Panc1 (cell line): ENCODE measurements at places on chromosomes 2 and 18.

DNA sequence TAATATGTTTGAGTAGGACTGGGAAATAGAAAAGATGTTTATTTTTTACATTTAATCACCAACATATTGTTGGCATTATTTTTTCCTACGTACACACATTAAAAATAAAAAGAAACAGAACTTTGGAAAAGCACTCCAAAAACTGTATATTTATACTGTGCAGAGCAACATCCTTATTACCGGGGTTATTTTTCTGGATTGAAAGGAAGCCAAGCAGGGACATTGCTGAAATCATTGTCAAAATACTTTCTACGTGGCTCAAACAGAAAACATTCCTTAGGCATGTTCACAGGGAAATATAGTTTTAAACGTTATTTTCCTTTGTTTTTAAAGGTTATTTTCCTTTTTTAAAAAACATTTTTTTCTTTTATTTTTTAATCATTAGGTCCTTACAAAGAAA is 315.0 kb upstream of the SMIM21 start:
- DNase-seq: no peak

GRCh38 chr2:230052299-230052698 is 16.4 kb downstream of the SLC16A14 start:
- no peak for DNase-seq

DNA sequence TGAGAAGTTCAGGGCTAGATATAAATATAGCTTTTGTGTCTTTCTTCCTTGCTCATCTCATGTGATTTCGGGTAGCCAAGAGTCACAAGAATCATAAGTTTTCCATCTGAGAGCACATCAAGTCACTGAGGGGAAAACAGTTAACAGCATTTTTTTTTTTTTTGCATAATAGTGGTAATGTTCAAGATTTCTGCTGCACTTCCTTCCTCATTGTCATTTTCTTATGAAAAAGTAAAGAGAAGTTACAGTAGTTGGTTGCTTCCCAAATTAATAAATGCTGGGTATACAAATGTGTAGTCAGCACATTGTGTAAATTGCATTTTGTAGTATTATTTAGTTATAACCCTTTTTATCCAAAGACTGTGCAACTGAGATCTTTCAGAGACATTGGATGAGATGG is 93.6 kb downstream of the ZEB2 start:
- DNase-seq: no peak

- peak; percentile 45 for DNase-seq
Observed at GRCh38 chr2:231297108-231297908, 98.2 kb upstream of the B3GNT7 start.

GRCh38 chr18:52694804-52695203 is 354.8 kb downstream of the DCC start:
- DNase-seq: no peak

DNA sequence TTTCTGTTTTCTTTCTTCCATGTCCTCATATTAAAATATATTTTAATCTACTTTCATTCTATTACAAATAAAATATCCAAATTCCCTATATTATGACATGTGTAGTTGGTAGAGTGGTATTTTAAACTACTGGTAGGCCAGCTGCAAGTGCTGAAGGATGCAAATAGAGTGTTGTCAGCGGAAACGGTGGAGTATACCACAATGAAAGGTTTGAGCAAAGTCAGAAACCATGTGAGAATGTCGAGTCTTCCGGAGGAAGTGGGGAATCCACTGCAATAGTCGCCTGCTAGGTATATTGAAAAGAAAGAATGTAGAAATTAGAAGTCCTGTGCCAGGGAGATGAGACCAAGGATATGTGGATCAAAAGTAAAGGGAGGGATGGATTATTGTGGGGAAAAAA is 373.9 kb downstream of the DSEL start:
- DNase-seq: no peak

DNA sequence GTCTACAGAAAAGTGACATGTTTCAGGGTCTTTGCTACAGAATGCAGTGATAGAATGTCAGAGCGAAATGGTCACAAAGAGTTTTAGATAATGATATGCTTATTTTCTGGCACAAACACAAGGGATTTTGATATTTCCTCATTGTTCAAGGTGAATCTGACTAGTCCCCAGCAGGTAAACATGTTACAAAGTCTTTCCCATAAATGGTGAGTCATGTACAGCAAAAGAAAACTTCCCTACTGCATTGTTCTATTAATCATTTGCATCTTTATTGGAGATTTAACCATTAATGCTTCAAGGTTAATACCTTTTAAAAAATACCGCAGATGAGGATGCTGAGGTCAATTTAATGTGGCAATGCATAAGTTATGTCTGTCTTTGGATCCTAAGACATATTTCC is 19.1 kb upstream of the TRIB2 start:
- DNase-seq: no peak

GRCh38 chr18:55090564-55091188 is 131.4 kb upstream of the CCDC68 start:
- no peak for DNase-seq

DNA sequence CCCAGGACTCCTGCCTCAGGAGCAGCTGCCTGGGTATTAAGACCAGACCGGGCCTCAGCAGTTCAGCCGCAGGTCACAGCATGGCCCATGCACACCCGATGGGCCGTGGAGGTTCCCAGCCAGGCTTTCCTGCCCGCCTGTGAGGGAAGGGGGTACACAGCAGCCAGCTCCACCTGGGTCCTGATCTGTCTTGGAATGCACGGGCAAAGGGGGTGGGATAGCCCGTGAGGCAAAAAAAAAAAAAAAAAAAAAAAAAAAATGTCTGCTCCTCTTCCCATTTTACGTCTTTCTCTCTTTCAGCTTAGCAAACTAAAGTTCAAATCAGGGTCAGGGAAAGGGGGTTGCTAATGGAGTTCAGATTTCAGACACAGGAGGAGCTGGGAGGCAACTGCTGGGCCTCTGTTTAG is 385.2 kb downstream of the TNS1 start:
- DNase-seq: no peak

GRCh38 chr2:117967977-117968718 is 45.7 kb downstream of the CCDC93 start:
- no peak for DNase-seq

DNA sequence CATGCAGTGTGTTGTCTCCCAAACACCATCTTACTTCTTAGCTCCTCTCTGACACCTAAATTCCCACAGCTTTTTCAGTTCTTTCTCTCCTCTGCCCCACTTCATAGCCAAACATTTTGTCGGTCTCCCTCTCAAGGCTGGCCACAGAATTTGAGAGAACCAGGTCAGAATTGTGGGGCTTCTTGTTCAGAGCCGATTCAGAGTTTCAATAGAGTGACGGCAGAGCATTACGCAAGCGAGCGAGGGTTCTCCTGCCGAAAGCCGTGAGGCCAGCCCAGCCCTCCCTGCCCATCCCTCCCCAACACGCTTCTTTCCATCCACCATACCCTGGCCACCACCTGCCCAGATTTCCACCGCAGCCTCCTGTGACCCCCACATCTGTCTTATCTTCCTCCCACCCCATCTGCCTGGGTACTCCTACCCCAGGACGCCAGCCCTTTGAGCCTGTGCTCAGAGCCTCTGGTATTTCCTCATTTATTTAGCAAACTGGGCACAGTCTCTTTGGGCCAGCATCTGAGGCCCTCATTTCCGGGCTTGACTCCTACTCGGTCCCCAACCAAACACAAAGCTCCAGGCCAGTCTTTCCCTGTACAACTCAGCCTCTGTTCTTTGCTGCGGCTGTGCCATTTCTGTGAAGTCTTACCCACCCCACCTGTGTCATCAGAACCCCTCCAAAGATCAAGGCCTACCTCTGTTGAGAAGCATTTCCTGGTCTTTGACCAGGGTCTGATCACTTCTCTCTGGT is 70.0 kb upstream of the MAP4K4 start:
- no peak for DNase-seq

DNA sequence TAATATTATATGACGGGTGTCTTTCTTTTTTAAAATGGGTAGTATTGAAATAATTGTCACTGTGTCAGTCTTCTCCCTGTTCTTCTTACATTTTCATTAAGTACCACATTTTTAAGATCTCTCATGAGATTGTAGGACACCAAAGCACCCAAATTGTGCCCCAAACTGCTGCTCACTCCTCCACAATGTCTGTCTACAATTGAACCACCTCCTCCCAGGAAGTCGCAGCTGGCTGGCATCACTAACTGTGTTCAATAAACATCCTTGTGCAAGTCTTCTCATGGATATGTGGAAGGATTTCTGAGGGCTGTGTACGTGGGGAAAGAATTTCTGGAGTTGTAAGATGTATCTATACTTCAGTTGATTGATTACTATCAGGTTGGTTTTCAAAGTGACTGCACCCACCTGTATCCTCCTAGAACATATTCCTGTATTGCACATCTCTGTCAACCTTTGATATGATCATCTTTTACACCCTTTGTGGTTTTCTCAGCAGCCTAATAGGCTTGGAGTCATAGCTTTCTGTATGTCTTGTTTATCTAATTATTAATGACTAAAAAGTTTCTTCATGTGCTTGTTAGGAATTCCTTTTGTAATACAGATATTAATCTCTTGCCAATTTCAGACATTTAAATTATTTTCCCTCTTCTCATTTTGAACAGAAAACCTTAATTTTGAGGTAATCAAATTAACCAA is 774.9 kb downstream of the RNF144A start:
- DNase-seq: no peak

DNA sequence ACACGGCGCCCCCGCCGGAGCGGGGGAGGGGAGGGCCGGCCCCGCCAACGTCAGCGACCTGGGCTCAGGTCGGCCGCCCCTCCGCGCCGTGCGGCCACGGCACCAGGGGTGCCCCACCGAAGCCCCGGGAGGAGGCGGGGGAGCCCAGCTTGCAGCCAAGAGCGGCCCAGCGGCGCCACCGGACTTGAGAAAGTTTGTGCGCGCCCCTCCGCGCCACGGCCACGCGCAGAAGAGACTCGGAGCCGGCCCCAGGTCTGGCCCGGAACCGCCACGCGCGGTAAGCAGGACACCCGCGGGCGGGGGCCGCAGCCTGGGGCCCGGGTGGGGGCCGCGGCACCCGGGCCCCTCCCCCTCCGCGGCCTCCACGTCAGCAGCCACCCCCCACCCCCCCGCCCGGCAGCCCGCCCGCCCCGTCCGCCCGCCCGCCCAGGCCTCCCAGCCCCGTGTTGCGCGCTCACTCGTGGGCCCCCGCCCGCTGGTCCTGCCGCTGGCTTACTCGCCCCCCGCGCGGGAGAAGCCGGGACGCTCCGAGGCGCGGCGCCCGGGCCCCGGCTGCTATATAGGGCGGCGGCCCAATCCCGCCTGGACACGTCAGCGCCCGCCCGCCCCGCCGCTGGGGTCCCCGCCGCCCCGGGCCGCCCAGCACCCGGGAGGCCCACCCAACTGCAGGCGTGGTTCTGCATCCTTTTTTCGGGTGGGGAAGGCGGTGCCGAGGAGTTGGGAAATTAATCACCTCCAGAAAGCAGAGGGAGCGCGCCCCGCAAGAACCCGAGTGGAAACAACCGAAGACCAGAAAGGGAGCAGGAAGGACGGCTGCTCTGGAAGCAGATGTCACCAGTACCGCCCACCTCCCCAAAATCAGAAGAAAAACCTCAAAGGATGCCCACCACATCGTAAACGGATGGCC is 42.9 kb downstream of the HDLBP start:
- DNase-seq: no peak

GRCh38 chr2:144523596-144524117 is 3.7 kb upstream of the ZEB2 start:
- DNase-seq: no peak

DNA sequence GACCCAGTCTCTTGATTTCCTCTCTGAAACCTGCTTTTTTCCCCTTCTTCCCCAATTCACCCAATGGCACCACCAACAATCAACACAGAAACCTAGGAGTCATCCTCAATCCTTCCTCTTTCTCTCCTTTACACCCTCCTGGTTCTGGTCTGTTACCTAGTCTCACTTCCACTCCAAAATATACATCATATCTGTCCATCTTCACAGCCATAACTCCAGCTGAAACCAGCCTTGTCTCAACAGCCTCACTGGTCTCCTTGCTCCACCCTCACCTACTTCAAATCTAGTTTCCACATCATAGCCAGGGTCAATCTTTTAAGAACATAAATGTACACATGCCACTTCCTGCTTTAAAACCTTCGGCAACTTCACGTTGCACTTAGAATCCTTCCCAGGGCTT is 11.8 kb upstream of the TWSG1 start:
- DNase-seq: no peak

GRCh38 chr2:121532894-121533293 is 2.2 kb downstream of the RNU4ATAC start:
- no peak for DNase-seq

DNA sequence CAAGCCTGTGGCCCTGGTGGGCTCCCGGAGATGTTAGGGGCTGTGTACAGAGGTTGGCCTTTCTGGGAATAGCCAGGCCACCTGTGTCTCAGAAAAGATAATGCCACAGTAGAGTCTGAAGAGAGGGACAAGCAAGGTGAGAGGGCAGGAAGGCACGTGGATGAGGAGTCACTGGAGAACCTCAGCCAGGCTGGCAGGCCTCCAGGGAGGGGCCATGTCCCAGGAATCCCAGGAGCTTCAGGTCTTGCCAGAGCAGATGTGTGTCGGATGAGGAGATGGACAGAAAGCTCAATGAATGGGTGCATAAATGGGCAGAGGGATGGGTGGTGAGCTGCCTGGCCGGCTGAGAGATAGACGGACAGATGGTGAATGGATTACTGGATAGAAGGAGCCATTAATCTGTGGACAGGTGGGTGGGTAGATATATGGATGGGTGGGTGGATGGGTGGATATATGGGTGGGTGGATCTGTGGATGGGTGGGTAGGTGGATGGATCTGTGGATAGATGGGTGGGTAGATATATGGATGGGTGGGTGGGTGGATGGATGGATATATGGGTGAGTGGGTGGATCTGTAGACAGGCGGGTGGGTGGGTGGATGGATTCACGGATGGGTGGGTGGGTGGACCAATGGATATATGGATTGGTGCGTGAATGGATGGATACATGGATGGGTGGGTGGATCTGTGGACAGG is 7.9 kb upstream of the OTOF start:
- DNase-seq: no peak

DNA sequence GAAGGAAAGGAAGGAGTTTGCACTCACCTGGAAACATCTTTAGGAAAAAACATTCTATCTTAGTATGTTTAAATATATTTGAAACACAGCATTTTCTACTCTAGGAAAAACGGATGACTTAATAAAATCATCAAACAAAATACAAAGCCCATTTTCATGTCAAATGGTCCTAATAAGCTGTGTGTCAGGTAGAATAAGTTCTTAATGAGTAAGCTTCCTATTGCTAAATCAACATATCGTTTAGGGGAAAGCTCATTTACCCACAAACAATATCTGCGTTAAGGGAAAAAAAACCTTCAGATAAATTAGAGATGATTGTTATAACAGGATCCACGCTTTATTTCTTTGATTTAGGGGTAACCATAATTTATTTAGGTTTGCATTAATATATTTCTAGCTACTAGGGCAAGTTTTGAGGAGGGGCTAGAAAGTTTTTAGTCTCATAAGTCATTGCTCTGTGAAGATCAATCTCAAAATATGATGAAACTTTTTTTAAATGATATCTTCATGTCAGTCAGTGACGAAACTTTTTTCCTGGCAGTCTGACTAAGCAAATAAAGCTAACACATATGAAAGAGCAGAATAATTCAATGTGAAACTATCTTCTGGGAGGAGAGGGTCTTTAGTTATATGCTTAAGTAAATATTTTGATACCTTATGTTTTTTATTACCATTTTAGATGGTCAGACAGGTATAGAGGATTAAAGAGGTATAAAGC is 147.1 kb downstream of the WDSUB1 start:
- no peak for DNase-seq

- no peak for DNase-seq
Observed at GRCh38 chr2:168825126-168825525, 22.7 kb downstream of the NOSTRIN start.
